ENCODE measurements at places on chromosomes 4 and X. TPM values are rescaled to one million over a fixed set of nuclear protein-coding genes. Genes with fewer than 3 reads are reported as not detected.

DNA sequence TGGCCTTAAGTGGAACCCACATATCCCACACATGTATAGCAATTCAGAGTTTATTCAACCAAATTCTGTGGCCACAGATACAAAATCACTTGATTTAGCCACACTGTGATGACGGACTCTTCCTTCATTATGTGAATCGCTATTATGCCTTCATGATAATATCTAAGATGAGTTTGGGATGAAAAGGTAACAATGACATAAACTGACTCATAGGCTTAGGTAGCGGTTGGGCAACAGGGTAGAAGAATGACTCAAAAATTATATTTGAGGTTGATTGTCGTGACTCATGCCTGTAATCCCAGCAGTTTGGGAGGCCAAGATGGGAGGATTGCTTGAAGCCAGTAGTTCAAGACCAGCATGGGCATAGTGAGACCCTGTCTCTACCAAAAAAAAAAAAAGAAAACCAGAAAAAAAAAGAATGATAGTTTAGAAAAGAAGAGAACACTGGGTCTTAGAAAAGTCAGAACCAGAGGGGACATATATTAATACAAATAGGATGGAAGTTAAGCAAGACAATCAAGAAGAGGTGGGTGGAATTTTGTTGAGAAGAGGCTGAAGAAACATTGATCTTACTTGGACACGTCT lies 70.4 kb upstream of the USP9X start:
- H3K27me3 ChIP-seq, result no peaks in the 10 kb centered on the region
- H3K4me3 ChIP-seq, result no peak overlapping the region
- H3K4me1 ChIP-seq, result no peaks in the 10 kb centered on the region
- H3K27ac ChIP-seq, result no peak overlapping the region

The XAGE1A gene
- 29.7 TPM for total RNA-seq

- H3K4me1 ChIP-seq, result no peaks in the 10 kb centered on the region
- no peak overlapping the region for H3K27ac ChIP-seq
- no peaks in the 10 kb centered on the region for H3K36me3 ChIP-seq
- no peak for DNase-seq
- no peak overlapping the region for H3K4me3 ChIP-seq
Observed at GRCh38 chr4:64718091-64718490, 308.8 kb upstream of the TECRL start.

The AKAP14 gene
- not detected for total RNA-seq

The MAGEC2 gene
- 29.1 TPM for total RNA-seq

The HPGD gene
- total RNA-seq, result 6.5 TPM

DNA sequence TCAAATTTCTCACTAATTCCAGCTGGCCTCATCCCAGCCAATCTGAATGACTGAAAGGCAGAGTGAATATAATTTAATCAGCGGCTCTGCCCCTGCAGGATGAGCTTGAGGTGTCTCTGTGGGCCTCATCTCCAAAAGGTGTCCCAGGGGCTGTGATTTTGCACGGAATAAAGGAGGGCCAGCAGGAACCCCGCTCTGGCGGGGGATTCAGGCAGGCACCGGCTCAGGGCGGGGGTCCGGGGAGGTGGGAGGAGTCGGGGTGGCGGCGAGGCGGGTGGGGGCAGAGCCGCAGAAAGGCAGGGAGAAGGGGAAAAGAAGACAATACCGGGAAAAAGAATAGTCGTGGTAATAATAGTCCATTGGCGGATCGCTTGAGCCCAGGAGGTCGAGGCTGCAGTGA lies 16.0 kb upstream of the ERCC6L start:
- no peaks in the 10 kb centered on the region for H3K36me3 ChIP-seq
- no peaks in the 10 kb centered on the region for H3K4me1 ChIP-seq
- no peak overlapping the region for H3K4me3 ChIP-seq
- no peaks in the 10 kb centered on the region for H3K27me3 ChIP-seq
- no peak for DNase-seq

The SPON2 gene
- 107 TPM for total RNA-seq

DNA sequence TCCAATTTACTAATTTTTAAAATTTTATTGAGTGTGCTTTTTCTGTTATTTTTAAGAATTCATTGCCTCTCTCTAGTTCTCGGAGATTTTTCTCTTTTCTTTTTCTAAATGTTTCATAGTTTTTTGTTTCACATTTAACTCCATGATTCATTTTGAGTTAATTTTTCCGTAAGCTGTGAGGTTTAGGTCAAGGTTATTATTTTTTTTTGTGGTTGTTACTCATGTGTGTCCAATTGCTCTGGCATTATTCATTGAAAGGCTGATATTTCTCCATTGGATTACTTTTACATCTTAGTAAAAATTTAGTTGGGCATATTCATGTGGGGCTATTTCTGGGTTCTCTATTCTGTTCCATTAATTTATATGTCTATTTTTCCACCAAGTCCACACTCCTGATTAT lies 220.8 kb downstream of the MID1IP1 start:
- no peaks in the 10 kb centered on the region for H3K4me1 ChIP-seq
- no peak overlapping the region for H3K27ac ChIP-seq
- no peaks in the 10 kb centered on the region for H3K27me3 ChIP-seq

GRCh38 chr4:69591364-69591763 lies 48.1 kb downstream of the UGT2A2 start:
- H3K4me1 ChIP-seq, result no peaks in the 10 kb centered on the region
- no peak for DNase-seq
- no peak overlapping the region for H3K27ac ChIP-seq

GRCh38 chr4:1277667-1278665 lies 11.7 kb upstream of the MAEA start:
- H3K4me3 ChIP-seq, result no peak overlapping the region
- no peaks in the 10 kb centered on the region for H3K27me3 ChIP-seq
- DNase-seq, result no peak

Data from prostate gland (tissue), 2 donors.